CD4-positive, alpha-beta T cell treated with Interferon alpha-2 for 1 hour (primary cell): ENCODE measurements at places on chromosomes 7 and 10.

DNA sequence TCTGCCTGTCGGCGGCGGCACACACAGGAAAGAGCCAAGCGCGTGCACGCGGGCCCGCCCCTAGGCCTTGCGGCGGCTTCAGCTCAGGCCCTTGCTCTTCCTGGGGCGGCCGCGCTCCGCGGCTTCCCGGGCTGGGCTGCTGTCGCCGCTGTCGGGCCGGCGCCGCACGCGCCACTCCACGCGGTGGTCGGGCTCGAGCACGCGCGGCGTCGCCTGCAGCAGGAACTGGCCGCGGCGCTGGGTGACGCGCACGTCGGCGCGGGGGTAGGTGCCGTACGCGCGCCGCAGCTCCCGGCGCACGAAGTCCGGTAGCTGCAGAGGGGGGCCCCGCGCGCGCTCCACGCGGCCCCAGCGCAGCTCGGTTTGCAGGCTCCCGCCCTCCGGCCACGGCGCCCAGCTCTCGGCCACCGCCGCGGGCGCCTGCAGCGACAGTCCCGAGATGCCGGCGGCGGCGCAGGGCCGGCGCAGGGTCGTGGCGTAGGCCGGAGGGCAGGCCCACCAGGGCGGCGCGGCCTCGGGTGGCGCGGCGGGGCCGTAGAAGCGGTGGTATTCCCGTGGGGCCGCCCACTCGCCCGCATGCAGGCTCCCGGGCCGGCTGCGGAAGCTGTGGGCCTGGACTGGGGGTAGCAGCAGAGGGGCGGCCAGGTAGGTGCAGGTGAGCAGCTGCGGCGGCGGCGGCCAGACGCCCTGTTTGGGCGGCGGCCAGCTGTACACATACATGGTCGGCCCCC, 804 bp downstream of the C10orf95 start:
- peak; percentile 94 for DNase-seq

DNA sequence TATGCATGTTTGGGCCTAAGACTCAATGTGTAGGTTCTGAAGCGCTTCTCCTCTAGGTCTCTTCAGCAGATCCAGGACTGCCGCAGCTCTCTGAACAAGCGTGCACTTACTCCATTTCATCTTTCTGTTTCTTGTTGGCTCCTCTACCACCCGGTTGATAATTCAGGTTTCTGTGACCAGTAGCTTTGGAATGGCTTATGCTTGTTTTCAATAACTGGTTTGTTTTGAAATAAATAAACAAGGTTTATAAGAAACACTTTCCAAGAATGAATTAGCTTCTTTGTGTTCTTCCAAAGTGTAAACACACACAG, 1.5 kb downstream of the MDFIC start:
- DNase-seq, result no peak

- DNase-seq, result no peak
These were observed 125.8 kb downstream of the BMPER start for GRCh38 chr7:34031156-34031555.

DNA sequence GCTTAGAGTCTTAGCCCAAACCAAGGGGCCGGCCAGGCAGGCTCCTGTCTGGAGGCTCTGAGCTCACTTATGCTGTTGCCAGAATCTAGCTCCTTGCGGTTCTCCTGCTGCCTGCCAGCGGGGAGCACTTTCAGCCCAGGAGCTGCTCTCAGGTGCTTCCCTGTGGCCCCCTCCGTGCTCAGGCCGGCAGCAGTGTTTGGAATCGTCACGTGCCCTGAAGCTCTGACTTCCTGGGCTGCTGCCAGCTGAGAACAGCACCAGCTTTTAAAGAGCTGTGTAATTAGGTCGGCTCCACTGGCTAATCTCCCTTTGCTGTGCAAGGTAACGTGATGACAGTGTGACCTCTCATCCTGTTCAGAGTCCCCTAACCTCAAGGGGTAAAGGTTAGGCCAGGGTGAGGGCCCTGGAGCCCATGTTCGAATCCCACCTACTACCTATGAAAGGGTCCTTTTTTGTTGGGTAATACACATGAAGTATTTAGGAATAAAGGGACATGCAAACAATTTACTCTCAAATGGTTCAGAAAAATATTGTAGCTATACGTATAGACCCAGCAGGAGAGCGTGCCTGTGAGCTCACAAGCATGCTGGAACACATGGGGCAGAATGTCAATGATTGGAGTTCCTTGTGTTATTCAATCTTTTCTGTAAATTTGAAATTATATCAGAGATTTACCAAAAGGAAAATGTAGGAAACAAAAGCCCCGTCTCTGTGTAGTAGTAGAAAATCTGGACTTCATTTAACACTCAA, 16.6 kb downstream of the ZNF862 start:
- DNase-seq, result peak; percentile 38

DNA sequence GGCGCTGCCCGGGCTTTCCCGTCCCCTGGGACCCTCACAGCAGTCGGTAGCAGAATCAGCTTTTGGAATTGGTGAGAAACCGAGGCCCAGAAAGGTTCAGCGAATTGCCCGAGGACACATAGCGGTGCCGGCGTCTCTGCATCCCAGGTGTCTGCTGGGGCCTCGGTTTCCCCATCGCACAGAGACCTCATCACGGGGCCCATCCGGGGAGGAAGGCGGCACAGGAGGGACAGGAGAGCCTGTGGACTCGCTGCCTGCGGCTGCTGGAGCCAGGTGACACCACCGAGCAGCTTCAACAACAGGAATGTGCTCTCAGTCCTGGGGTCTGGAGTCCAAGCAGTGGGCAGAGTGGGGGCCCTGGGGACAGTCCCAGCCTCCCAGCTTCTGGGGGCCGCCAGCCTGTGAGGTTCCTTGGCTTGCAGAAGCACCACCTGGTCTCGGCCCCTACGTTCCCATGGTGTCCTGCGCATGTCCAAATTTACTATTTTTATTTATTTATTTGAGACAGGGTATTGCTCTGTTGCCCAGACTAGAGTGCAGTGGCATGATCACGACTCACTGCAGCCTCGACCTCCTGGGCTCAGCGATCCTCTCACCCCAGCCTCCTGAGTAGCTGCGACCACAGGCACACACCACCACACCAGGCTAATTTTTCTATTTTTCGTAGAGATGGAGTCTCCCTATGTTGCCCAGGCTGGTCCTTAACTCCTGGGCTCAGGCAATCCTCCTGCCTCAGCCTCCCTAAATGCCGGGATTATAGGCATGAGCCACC, 539 bp upstream of the COX19 start:
- no peak for DNase-seq

GRCh38 chr7:149180722-149181449, 14.5 kb upstream of the ZNF282 start:
- DNase-seq, result no peak

- DNase-seq, result no peak
These were observed 32.7 kb upstream of the ARMS2 start for GRCh38 chr10:122421742-122422141.

- DNase-seq, result no peak
These were observed 2.0 kb downstream of the PPP3CB start for GRCh38 chr10:73493781-73494180.

DNA sequence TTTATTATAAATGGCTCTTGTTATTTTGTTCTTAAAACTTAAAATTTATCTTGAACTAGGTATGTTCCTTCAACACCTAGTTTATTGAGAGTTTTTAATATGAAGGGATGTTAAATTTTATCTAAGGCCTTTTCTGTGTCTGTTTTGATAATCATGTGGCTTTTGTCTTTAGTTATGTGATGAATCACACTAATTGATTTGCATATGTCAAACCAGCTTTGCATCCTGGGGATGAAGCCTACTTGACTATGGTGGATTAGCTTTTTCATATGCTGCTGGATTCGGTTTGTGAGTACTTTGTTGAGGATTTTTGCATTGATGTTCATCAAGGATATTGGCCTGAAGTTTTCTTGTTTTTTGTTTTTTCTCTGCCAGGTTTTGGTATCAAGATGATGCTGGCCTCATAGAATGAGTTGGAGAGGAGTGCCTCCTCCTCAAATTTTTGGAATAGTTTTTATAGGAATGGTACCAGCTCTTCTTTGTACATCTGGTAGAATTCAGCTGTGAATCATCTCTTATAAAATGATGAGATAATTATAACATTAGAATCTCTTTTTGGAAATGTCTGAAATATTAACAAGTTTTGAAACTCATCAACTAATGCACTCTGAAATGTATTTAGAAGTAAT, 78.7 kb upstream of the AGR3 start:
- no peak for DNase-seq

DNA sequence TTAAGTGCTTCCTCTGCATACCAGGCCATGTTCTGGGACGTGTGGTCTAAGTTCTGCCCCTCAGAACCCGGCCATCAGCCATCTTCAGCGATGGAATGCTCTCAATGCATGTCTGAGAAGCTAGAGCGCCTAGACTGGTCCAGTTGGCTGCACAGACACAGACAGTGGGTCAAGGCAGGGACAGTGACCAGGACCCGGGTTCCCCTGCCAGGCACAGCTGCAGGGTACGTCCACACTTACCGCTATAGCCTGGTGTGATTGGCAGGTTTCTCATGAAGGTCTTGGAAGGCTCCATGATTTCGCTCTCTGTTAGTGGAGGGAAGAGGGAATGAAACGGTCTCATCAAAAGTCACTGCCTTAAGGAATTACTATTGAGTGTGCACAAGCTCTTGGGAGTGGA, 47.3 kb downstream of the PNLIPRP2 start:
- DNase-seq, result no peak

- DNase-seq, result no peak
These were observed 51.8 kb upstream of the BMPER start for GRCh38 chr7:33853361-33854062.

DNA sequence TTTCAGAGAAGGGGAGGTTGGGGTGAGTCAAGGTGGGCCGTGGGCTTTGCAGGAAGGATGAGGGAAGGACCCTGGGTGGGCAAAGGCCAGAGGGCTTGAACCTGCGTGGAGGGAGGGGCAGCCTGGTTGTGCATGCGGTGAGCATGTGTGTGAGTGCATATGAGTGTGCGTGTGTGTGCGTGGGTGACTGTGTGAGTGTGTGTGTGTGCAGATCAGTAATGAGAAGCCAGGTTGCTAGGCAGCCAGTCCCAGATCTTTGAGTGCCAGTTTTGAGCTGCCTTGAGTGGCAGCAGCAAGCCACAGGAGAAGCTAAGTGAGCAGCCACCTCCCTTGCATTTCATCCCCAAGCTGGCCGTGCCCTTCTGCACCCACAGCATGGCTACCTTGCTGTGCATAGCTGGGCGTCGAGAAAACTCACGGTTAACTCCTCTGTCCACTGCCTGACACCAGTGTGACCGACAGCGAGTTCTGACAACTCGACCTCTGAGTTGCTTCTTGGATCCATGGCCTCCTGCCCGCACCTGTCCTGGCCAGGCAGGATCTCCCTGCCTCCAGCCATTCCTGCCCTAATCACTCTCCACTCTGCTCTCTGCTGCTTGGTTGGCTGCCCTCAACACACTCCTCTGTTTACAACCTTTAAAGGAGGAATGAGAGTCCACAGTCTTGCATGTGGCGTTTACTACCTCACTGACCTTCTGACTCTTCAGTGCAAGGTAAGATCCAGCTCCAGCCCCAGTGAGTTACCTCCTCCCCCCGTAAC, 775.4 kb downstream of the TYW1 start:
- no peak for DNase-seq

DNA sequence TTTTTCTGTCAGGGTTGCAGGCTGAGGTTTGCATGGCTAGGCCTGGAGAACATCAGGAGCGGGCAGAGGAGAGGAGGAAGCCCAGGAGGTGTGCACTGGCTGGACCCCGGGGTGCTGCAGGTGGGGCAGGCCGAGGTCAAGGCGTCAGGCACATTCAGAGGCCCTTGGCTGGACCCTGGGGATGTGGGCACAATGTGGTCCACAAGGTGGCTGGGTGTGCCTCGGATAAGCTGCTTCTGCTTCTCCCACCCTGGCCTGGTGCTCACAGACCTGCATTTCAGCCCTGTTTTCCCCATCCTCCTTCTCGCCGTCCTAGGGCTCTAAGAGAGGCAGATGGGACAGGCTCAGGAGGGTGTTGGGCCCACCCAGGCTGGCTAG, 108.2 kb downstream of the ADCY1 start:
- DNase-seq, result no peak

DNA sequence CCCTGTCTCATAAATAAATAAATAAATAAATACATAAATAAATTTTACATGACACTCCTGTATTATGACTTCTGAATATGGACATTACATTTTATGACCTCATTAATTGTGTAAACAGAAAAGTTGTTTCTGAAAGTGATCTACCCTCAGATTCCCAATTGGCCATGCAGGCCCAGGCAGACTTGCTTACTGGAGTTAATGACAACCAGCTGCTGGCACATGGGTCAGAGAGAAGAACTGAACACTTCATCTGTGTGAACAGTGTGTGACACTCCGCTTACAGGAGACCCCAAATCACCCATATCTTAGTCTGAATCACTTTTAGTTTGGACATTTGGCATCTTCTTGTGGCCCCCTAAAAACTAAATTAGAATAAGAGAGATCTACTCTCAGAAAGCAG, 31.4 kb downstream of the PARP12 start:
- DNase-seq, result no peak

DNA sequence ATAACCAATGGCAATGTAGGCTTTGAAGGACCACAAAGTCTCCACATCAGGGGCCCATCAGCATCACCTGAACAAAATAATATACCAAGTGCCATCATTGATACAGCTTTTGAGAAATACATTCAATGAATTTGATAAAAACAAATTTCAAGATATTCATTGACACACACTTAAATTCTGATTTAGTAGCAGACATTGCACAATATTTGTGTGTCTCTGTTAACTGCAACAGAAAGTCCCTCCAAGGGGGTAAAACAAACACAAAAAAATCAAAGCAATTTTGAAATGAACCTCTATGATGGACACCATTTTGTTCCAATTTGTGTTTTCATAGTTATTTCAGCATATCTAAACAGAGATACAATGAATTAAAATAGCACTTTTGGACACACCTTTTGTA, 86.8 kb upstream of the RSU1 start:
- DNase-seq, result no peak

DNA sequence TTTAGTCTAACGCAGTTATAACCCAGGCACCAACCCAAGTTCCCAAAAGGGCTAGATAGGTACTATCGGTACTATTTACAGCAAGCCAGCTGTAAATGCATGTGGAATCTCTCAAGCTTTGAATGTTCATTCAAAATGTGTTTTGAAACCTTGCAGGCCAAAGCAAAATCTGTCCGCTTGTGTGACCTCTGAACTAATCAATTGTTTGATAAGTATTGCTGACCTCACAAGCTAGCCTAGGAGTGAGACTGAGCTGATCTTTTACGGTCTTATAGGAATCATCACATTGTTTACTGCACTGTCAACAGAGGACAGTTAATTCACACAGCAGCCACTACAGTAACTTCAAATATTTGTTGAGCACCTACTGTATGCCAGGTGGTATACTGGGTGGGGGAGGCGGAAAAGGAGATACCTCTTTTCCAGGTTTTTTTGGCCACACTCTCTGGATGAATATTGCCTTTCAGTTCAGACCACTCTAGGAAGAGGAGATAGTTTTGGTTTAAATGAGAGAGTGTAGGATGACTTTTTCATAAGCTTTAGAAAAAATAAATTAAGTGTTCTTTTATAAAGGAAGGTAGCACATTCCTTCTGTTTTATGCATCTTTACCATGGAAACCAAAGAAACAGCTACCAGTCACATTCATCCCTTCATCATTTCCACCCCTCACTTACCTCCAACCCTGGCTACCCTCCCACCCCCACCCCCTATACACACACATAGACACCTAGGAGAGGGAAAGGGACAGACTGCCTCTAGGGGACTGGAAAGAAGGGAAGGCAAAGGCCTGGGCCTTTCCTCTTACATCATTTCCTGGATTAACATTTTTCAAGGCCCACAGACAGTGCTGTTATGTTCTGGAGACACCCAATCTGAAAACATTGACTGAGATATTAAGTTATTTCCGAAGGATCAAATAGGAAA, 2.4 kb downstream of the PAPSS2 start:
- no peak for DNase-seq

- DNase-seq, result no peak
These were observed 46.8 kb upstream of the GLCCI1 start for GRCh38 chr7:7921830-7922229.

- DNase-seq, result no peak
These were observed 646.9 kb downstream of the SORCS3 start for GRCh38 chr10:105288026-105288425.
